ENCODE measurements at places on chromosomes 6 and 20. TPM values are rescaled to one million over a fixed set of nuclear protein-coding genes. Genes with fewer than 3 reads are reported as not detected.

Gene GRM1
- polyA plus RNA-seq: 0.03 TPM

Gene SNAP91
- 0.02 TPM for polyA plus RNA-seq

Gene VSX1
- polyA plus RNA-seq: not detected

Gene OR2W1
- not detected for polyA plus RNA-seq

- DNase-seq: peak; percentile 97
These were observed 58.6 kb downstream of the SYNJ2 start for GRCh38 chr6:158040051-158040803.

- no peak for DNase-seq
These were observed 294.2 kb downstream of the OGFRL1 start for GRCh38 chr6:71582820-71583219.

DNA sequence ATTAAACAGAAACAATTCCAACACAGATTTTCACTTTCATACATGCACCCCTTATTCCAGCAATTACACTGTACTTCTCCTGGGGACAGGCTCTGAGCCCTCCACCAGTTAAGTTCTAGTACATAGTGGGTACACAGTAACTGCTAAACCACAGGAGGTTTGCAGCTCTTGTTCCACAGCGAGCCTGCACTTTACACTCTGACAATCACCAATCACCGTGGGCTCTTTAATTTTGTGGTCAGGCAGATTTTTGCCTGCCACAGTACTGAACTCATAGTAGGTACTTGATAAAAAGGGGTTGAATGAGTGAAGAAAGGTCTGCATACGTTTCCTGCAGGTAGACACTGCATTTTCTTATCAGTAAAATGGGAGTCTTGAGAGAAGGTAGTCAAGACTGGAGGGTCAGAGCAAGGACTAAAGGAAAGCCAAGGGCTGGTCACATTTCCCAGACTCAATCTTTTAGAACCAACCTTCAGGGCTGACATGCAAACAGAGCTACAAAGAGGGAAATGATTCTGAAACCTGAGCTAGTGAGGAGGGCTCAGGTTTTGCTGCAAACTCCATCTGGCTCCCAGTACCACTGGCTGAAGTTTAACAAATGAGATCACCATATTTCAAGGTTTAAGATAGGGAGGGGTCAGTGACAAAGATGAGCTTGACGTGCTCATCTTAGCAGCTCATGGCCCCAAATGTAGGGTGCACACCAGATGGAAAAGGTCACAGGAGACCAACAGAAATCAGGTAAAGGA, 404.6 kb downstream of the BTBD9 start:
- DNase-seq: no peak

DNA sequence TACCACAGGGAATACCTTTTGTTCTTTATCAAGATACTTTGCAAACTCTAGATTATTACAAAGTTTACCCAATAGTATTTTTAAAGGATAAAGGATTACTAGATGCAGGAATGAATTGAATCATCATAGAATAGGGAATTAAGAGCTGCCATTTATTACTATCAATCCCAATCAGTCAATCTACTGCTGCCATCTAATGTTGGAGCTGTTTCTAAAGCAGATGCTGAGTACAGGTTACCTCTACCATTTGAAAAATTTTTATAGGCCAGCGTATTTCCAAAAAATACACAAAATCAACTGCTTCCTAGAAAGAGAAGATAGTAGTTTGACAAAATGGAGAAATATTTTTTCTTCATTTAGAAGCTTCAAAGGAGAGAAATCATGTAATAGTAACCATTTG, 520.4 kb downstream of the ADGRB3 start:
- peak; percentile 23 for DNase-seq
